ENCODE measurements at places on chromosomes 16 and 17.

DNA sequence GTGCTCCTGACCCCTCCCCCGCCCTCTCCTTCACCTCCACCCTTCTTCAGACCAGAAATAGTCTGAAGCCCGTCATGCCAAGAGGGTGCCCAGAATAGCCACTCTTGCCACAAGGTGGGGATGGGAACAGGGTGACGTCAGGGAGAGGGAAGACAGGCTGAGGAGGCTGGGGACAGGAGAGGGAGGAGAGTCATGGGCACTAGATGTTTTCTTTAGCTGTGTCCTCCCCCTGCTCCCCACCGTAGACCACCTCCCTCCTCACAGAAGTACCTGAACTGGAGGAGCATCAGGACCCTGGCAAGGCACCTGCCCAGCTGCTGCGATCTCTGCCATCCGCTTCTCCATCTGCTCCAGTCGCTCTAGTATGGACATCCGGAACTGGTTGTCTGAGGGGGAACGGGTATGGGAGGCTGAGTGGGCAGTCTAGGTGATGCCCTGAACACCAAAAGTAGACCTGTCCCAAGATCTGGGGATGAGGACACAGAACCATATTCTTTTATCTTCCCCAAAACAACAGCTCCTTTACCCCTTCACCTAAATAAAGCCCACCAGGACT lies 6.6 kb upstream of the SPAG7 start:
- no peak overlapping the region for H3K27ac ChIP-seq
- H3K4me3 ChIP-seq = no peak overlapping the region
- no peaks in the 10 kb centered on the region for H3K27me3 ChIP-seq
- no peak for DNase-seq

- no peak overlapping the region for H3K27ac ChIP-seq
- H3K4me1 ChIP-seq = peaks cover 5% of the 10 kb centered on the region
- peaks cover 64% of the 10 kb centered on the region for H3K36me3 ChIP-seq
- no peak for DNase-seq
Observed at GRCh38 chr17:58092101-58092796, 9.0 kb downstream of the DYNLL2 start.

- no peaks in the 10 kb centered on the region for H3K4me1 ChIP-seq
- DNase-seq = no peak
- no peak overlapping the region for H3K27ac ChIP-seq
- H3K27me3 ChIP-seq = no peaks in the 10 kb centered on the region
- no peaks in the 10 kb centered on the region for H3K36me3 ChIP-seq
Observed at GRCh38 chr17:2894782-2895181, 98.5 kb downstream of the RAP1GAP2 start.

DNA sequence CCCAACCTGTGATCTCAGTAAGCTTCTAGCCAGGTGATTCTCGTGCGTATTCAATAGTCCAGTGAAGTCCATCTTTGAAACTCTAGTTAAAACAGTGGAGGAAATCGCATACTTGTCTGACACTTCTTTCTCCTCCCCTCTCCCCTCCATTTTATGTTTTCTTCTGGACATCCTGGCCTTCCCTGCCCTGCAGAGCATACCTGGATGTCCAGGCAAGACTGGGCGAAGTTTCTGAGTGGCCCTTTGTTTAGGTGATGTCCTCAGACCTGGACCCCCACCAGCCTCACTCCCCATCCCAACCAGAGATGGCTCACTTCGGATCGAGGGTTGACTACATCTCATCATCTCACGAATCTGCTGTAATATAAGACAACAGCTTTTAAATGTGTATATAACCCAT lies 65.7 kb downstream of the CCDC182 start:
- no peak overlapping the region for H3K27ac ChIP-seq
- H3K4me1 ChIP-seq = no peaks in the 10 kb centered on the region
- no peaks in the 10 kb centered on the region for H3K36me3 ChIP-seq
- H3K27me3 ChIP-seq = no peaks in the 10 kb centered on the region
- DNase-seq = peak; percentile 6
- no peak overlapping the region for H3K4me3 ChIP-seq

- H3K36me3 ChIP-seq = no peaks in the 10 kb centered on the region
- no peak overlapping the region for H3K4me3 ChIP-seq
- H3K27ac ChIP-seq = no peak overlapping the region
- H3K4me1 ChIP-seq = no peaks in the 10 kb centered on the region
- no peaks in the 10 kb centered on the region for H3K27me3 ChIP-seq
Observed at GRCh38 chr16:54385141-54385540, 98.6 kb upstream of the IRX3 start.

GRCh38 chr16:22625967-22626366 lies 115.3 kb downstream of the NPIPB5 start:
- H3K36me3 ChIP-seq = no peaks in the 10 kb centered on the region
- no peak overlapping the region for H3K27ac ChIP-seq
- H3K4me3 ChIP-seq = no peak overlapping the region
- no peaks in the 10 kb centered on the region for H3K27me3 ChIP-seq
- no peak for DNase-seq

Measured in liver (tissue), 10 donors.